ENCODE measurements at places on chromosomes 2 and 18. TPM values are rescaled to one million over a fixed set of nuclear protein-coding genes. Genes with fewer than 3 reads are reported as not detected.

GRCh38 chr2:81078631-81079030 is 774.1 kb upstream of the LRRTM1 start:
- no peak for DNase-seq

GRCh38 chr2:143186876-143187275 is 57.7 kb downstream of the ARHGAP15 start:
- no peak for DNase-seq

DNA sequence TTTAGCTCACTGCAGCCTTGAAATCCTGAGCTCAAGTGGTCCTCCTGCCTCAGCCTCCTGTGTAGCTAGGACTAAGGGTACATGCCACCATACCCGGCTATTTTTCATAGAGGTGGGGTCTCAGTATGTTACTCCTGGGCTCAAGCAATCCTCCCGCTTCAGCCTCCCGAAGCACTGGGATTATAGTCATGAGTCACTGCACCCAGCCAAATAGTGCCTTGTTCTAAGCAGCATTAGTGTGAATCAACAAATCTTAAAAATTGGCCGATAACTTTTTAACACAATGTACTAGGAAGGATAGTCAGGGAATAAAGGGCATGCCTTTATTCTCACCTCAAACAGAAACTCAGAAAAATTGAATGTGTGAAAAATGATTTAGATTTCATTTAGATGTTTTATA is 51.6 kb downstream of the XRCC5 start:
- no peak for DNase-seq

GRCh38 chr2:105800036-105800713 is 55.5 kb downstream of the NCK2 start:
- no peak for DNase-seq

- no peak for DNase-seq
These were observed 47.8 kb downstream of the TEX51 start for GRCh38 chr2:126946318-126947102.

- no peak for DNase-seq
These were observed 133.0 kb downstream of the WDSUB1 start for GRCh38 chr2:159153463-159153862.

- DNase-seq: no peak
These were observed 96.4 kb downstream of the MAP3K20 start for GRCh38 chr2:173171924-173172643.

DNA sequence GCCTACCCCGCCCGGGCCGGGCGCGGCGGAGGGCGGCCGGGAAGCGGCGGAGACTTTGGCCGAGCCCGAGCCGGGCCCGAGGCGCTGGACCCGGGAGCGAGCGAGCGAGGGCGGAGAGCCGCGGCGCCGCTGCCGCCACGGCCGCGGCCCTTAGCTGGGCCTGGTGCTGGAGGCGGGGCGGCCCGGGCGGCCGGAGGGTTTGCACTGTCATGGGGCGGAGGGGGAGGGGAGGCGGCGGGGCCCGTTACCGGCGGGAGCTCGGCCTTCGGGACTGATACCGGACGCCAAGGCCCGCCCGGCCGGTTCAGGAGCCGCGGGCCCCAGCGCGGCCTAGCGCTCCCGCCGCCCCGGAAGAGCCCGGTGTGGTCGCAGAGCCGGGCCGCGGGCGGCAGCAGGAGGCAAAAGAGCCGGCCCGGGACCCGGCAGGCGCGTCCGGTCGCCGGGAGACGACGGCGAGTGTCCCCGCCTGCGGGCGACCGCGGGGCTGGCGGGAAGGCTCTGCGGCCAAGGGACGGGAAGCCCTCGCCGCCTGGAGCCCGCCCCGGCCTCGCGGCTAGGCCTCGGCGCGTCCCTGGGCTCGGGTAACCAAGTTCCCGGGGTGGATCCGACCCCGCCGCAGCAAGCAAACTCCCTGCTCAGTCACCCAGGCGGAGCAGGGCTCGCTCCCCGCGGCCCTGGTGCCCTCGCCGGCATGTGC is 697 bp downstream of the KCMF1 start:
- DNase-seq: peak; percentile 81

DNA sequence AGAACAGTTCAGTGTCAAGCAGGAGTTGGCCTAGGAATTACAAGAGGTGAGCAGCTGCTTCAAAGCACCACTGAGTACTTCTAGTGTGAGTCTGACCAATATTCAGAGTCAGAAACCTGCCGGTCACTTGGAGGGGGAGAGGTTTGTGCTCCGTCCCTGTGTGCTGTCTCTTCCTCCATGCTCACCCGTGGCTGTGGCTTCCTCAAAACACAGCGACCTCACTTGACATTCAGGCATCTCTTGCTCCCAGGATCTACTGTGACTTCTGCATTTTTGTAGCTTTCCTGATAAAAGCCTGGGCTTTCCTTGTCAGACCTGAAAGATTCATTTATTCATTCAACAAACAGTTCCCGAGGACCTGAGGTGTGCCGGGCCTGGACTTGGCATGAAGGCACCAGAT is 32.9 kb downstream of the TPRKB start:
- DNase-seq: no peak

- no peak for DNase-seq
These were observed 25.8 kb downstream of the CALCRL start for GRCh38 chr2:187422282-187422681.

GRCh38 chr2:240596491-240596931 is 10.0 kb downstream of the CAPN10 start:
- DNase-seq: no peak

DNA sequence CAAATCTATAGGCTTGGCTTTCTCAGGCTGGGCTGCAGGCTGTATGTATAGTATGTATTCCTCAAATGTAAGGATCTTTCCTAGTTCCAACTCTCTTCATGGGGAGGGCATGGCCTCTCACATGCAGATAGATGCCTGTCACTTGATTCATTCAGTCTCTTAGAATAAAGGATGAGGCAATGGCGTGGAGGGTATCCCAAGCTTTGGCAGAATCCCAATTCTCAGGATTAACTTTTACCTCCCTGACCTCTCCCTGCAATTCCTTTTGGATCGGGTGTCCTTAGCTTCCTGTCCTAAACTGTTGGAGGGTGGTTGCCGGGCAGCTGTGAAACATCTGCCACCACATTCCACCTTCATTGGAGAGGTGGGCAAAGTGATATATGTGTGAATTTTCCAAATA is 80.3 kb downstream of the INSIG2 start:
- DNase-seq: no peak

GRCh38 chr2:146997488-146997887 is 847.3 kb upstream of the ACVR2A start:
- DNase-seq: no peak

DNA sequence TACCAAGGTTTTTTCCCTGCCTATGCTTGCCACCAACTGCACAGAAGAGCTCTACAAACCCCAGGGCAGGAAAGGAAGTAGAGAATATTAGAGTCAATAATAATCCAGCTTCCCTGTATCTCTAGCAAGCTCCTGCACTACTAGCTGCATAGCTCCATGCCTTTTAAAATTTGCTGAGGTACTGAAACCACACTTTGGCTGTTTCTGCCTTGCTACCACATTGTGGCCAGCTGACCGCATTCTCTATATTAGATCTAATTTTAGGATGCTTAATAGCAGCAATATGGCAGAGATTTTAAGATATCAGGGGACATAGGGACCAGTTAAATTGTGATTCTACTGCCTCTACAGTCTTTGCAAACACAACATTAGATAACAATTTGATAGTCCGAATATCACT is 534.6 kb downstream of the MBD2 start:
- no peak for DNase-seq

DNA sequence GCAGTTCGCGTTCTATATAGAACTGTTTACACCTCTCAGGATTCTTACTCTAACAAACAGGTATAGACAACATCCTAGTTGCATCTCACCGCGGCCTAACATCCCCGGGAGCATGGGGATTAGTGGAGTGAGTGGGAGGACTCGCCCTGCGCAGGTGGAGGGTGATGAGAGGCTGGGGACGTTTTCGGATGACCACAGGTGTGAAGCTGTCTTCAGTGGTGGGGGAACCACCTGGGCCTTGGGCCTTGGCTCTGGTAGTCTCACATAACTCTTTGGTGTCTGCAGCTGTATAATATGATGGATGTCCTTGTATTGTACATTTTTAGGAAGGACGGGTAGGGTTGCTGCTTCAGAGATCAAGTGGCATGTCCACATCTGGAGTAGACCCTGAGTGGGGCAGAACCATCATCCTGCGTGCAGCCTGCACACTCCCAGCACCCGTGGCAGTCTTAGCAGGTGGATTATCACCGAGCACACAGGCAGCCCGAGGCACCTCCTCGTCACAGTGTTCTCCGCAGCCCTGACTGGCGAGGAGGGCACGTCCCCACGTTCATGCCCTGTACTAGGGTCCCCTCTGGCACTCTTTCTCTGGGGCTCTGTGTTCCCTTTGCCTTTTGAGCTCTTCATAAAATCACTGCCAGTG is 56.0 kb downstream of the AGAP1 start:
- DNase-seq: no peak

DNA sequence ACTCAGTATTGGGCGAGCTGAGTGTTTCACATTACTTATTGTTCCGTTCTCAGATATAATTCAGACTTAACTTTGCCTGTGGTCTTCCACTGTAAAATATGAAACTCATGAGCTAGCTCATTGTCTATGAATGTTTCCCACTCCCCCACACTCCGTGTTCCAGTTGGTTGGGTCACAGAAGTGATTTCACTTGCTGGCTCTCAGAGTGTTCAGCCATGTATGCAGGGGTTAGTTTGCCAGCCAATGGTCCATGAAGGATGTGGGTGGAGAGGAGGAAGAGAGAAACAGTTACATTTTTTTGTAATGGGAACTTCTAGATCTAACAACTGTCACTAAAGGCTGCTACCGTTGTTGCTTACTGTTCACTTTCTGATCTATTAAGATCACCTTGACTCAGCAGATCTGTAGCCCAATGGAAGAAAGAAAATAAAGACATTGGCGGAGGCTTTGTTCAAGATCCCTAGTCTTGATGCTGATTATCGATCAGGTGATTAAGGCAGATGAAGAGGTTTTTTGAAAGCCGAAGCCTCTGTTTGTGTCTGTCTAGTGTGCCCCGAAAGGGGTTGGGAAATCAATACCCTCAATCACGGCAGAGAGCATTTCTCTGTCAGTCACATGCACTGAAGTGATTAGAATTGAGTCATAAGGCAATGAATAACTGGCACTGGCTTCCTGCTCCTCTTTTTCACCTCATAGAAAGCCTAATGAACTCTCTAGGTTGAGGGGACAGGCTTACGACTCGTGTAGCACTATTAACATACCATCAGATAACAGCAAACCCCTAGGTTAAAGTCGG is 279.7 kb upstream of the FIGN start:
- no peak for DNase-seq

DNA sequence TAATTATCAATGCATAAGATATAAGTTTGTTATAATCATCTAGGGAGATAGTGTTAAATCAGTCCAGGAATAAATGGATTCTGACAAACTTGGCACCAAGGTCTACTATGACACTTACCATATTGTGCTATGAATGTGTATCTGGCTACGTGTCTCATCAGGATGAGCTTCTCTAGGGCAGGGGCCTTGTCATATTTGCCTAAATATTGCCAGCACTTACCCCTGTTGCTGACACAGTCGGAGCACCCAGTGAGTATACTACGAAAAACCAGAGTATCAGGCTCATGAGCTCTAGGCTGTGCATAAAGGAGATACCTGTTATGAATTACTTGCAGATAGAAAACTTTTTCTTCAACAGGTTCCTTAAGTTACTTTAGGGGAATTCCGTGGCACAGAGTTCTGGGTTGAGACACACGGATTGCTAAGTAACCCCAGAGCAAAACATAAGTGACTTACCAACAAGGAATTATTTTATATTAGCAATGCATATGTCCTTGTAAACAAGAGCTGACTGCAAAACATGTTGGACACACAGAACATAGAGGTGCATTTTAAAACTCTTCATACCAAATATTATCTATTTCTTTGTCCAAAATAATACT is 7.7 kb upstream of the TTC39C start:
- no peak for DNase-seq

- DNase-seq: no peak
These were observed 2.7 kb downstream of the IGFBP2 start for GRCh38 chr2:216635701-216636550.

GRCh38 chr18:57951117-57951796 is 92.8 kb upstream of the NEDD4L start:
- DNase-seq: no peak

DNA sequence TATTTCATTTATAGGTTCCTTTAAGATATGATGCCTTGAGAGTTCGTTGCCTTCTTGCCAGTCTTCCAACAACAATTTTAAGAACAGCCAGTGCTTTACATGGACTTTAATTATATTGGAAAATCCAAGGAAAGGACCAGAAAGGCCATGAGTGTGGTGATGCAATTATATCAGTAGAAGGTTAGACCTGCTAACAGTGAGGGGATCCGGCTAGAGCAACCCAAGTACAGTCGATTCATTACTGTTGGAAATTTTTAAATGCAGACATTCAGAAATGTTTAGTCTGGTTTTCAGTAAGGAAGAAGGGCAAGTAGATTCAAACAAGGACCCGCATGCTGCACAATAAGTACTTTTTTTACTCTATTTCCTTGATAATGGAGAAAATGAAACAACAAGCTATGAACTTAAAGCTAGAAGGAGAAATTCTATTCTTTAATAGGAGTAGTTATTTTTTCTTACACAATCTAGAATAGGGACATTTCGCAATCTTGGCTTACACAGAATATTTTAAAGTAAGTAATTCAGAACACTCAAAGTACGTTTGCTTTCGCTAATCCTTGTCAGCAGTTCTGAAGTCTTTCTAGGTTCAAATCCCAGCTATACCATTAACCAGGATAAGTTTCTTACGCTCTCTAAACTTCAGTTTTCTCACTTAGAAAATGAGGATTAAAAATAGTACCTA is 405.5 kb downstream of the MEIS1 start:
- DNase-seq: no peak

DNA sequence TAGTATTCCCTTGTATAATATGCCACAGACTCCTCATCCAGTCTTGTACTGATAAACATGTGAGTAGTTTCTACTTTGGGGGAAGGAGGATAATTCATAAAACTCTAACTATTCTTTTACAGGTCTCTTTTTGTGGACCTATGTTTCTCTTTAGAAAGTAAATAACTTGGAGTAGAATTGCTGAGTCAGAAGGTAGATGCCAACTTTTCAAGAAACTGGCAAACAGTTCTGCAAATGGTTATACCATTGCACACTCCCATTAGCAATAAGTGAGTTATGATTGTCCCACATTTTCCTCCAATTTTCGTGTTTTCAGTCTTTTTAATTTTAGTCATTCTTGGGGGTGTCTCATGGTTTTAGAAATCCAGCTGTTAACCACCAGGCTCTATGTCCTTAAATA is 477.2 kb upstream of the LRRTM4 start:
- no peak for DNase-seq

LHCGR gene
- total RNA-seq: not detected

GATA6 gene
- not detected for total RNA-seq

RIT2 gene
- not detected for total RNA-seq

KCTD1 gene
- total RNA-seq: 3.2 TPM

SMARCAL1 gene
- 27.7 TPM for total RNA-seq

UCN gene
- 1.4 TPM for total RNA-seq

SCN9A gene
- not detected for total RNA-seq

GALR1 gene
- not detected for total RNA-seq

CHST9 gene
- total RNA-seq: not detected

ITGB1BP1 gene
- 92.1 TPM for total RNA-seq

BOLL gene
- not detected for total RNA-seq

NETO1 gene
- total RNA-seq: not detected

RBMS1 gene
- total RNA-seq: 39.3 TPM

TUBB8B gene
- total RNA-seq: not detected

Measured in activated CD4-positive, alpha-beta T cell treated with anti-CD3 and anti-CD28 coated beads for 36 hours (primary cell).